ENCODE measurements at places on chromosomes 3 and 15.

GRCh38 chr3:41002104-41002503 lies 197.2 kb upstream of the CTNNB1 start:
- no peak for DNase-seq

- DNase-seq, result no peak
Measured at GRCh38 chr3:136543385-136543784, 208.8 kb downstream of the STAG1 start.

- DNase-seq, result no peak
Measured at GRCh38 chr3:59052803-59053411, 3.1 kb upstream of the CFAP20DC start.

DNA sequence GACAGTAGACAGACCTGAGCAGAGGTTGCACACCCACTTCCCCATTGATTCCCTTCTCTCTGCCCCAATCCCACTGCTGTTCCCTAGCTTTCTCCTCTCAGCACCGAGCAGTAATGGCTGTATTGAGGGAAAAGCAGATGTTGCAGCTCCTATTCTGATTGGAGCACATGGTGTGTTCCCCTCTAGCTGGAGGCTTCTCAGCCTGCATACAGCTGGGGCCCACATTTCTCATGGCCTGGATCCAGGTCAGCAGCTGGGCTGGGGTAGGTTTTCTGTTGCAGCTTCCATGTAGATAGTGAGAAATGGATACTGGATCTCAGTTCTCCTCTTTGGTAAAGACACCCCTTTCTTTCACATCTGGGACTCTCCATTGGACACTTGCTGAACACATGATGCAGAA lies 50.1 kb downstream of the RYR3 start:
- no peak for DNase-seq

DNA sequence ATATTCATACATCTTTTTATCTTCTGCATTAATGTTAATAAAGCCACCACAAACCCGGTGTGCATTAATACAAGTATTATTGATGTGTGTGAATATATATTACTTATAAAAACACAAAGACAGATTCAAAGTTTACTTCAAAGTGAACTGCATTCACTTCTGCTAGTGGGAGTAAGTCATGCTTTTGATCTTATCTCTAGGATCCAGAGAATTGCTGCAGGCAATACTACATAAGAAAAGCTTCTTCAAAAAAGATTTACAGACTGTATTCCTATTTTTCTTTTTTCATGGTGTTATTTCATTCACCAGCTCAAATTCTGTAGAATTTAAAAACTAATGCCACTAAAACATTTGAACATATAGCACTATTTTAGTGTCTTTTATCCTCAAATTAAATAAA lies 87.5 kb upstream of the CBLB start:
- no peak for DNase-seq

GRCh38 chr15:49044002-49044401 lies 2.2 kb downstream of the SECISBP2L start:
- DNase-seq, result no peak

- DNase-seq, result no peak
Measured at GRCh38 chr3:191314109-191314728, 15.0 kb upstream of the CCDC50 start.

GRCh38 chr3:1092061-1092460 lies 763 bp upstream of the CNTN6 start:
- no peak for DNase-seq

GRCh38 chr15:75109736-75110130 lies 86.3 kb downstream of the PPCDC start:
- no peak for DNase-seq

DNA sequence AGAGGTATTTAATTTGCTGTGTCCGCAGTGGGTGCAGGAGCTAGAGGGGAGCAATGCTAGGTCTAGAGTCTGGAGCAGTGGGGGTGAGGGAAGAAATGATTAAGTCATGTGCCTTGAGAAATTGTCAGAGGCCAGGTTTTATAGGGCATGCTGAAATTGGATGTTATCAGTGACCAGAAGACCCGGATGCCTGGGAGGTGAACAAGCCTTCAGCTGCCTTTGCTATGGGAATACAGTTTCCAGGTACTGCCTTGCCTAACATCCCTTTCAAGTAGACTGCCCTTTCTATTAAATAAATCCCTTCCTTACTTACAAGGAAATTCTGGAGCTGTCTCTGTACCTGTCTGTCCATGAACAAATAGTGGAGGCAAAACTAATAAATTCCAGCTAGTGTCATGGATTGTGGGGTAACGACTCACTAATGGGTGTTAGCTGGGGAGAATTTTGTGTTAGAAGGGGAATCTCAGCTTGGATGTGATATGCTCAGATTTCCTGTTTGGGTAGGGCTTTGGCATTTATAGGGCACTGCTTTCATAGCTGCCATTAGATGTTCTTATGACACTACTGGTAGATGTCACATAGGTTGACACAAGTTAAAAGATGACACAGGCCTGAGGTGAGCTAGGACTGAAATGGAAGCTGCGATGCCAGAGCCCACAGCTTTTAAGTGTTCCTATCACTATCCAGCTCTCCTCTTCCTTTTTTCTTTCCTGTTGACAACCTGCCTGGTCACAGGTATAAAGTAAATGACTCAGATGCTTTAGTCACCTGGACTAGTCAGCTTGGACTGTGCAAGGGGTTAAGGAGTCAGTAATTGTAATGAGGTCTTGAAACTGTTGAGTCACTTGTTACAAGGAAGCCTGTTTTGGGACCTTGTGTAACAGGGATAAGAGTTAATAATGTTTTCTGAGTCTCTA lies 21.3 kb downstream of the CHD2 start:
- DNase-seq, result no peak

- DNase-seq, result no peak
Measured at GRCh38 chr3:156816091-156816793, 9.9 kb upstream of the LEKR1 start.

DNA sequence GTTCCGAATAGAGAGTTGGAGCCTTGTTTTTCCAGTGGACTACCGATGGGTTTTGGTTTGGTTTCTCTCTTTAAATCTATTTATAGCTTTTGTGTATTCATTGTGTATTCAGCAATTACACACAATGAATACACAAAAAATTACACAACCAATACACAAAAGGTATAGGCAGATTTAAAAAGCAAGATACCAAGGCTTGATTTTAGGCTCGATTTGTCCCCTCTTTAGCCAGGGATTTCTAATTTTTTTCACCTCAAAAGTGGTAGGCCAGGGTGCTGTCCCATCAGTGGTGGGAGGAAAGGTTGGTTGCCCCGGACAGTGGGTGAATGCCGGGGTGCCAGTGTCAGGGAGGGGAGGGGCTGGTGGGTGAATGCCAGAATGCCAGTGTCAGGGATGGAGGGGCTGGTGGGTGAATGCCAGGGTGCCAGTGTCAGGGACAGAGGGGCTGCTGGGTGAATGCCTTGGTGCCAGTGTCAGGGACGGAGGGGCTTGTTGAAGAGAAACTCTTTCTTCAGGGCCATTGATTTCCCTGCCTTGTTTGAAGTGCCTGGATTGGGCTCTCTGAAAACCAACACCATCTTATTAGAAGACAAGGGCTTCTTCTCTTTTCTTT lies 186.2 kb downstream of the GOLGA6L6 start:
- no peak for DNase-seq

DNA sequence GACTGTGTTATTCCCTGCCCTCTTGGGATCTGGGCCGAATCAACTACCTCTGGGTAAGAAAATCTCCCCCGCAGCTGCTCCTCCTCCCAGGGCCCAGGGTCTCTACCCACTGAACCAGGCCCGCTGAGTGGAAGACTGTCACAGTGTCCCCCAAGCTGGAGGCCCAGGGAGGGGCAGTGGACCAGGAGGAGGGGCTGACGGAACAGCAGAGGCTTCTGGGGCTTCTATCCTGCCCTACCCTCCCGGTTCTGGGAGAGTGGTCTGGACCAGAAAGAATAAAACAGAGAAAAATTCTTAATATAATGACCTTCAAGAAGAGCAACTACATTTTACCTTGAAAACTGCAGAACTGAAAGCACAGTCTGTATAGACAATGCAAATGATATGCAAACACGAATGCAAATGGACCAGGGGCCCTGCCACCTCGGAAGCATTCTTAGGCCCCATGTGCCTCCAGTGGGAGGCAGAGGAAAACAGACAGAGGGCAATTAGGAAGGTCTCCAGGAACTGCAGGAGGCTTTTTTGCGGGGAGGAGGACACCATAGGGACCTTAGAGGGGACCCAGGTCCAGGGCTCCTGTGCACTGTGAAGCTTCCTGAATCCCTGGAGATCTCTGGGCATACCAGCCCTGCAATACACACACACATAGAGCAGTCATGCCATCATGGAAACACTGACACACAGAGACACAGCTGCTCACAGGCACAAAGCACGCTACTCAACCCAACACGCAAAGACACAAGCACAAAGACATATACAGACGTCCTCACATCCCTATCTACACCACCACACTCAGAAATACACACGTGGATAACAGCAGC lies 12.3 kb downstream of the MEGF11 start:
- no peak for DNase-seq

GRCh38 chr15:52283281-52283680 lies 12.3 kb downstream of the MYO5C start:
- DNase-seq, result no peak

DNA sequence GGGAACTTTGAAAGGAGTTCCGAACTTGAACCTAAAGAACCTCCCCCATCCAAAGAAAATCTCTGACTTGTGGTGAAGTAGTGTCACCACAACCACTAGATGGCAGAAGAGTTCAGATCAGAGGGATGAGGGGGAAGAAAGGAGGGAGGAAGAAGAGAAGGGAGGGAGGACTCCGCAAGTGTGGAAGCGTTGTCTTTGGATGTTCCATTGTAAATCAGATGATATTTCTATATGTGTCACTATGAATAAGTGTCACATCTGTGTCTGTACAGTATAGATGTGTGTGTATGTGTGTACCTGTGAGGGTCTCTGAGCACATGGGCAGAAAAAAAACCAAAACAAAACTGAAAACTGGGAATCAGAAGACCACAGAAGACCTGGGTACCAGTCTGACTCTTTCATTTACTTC lies 16.9 kb downstream of the SLC24A1 start:
- peak; percentile 67 for DNase-seq

DNA sequence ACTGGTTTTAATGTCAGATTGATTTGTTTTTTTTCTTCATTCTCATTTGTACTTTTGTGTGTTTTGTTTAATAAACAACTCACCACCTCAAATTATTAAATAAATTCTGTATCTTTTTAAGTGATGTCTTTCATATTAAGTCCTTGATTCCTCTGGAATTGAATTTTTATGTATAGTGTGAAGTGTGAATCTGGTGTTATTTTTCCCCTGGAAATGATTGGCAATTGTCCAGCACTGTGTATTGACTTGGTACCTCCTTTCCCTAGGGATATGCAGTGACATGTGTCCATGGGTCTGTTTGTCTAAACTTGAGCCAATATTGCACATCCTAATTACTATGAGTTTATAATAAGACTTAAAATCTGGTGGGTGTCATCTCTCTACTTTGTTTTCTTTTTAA lies 2.1 kb downstream of the RNU5B-1 start:
- DNase-seq, result no peak

DNA sequence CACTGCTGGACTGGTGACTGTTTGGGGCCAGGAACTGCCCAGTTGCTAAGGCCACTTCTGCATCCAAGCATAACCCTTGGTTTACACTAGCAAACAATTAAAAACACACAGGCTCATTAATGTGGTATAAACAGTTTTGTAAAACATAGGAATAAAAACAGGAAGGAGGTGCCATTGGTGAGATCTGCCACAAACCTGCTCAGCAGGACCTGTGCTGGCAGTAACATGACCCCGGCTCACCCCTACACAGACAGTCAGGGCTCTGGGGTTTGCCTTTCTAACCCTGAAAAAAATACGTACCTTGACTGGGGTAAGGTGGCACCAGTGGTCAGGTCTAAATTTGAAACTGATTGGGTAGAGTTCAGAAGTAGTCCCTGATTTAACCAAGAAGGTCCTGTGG lies 76.2 kb downstream of the ATP1B3 start:
- DNase-seq, result no peak

GRCh38 chr3:49476563-49476962 lies 6.5 kb downstream of the DAG1 start:
- DNase-seq, result no peak

GRCh38 chr3:125121246-125122010 lies 65.6 kb upstream of the HEG1 start:
- no peak for DNase-seq

- DNase-seq, result no peak
Measured at GRCh38 chr15:76903251-76903681, 1.9 kb downstream of the SCAPER start.

- no peak for DNase-seq
Measured at GRCh38 chr3:65343736-65344135, 655.9 kb upstream of the ADAMTS9 start.

DNA sequence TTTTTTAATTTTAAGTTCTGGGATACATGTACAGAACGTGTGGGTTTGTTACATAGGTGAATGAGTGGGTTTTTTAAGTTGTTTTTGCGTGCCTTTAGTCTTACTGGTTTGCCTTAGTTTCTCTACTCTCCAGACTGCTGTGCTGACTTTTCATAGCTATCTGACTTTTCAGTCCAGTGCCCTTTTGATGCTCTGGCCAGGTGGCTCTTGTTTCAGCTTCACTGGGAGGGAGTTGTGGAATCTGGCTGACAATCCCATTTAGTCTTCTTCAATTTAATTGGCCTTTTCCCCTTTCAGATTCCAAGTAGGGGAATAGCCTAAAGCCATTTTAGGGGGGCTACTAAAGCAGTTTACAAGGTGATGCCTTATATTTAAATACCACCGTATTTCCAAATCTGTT lies 30.1 kb downstream of the FNDC3B start:
- no peak for DNase-seq

- DNase-seq, result no peak
Measured at GRCh38 chr15:90389513-90389912, 1.5 kb downstream of the IQGAP1 start.

- peak; percentile 40 for DNase-seq
Measured at GRCh38 chr3:106333911-106334618, 465.3 kb upstream of the CBLB start.

DNA sequence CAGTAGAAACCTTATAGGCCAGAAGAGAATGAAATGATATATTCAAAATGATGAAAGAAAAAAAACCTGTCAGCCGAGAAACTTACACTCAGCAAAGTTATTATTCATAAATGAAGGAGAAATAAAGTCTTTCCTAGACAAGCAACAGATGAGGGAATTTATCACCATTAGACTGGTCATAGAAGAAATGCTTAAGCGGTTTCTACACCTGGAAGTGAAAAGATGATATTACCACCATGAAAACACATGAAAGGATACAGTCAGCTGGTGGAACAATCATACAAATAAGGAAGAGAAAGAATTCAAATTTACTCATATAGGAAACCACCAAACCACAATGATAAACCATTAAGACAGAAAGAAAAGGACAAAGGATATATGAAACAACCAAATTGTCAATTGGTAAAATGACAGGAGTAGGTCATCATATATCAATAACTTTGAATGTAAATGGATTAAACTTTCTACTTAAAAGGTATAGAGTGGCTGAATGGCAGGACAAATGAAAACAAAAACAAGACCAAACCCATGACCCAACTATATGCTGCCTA lies 29.9 kb upstream of the PRR23C start:
- no peak for DNase-seq

GRCh38 chr3:101695779-101696372 lies 9.4 kb upstream of the RPL24 start:
- no peak for DNase-seq

DNA sequence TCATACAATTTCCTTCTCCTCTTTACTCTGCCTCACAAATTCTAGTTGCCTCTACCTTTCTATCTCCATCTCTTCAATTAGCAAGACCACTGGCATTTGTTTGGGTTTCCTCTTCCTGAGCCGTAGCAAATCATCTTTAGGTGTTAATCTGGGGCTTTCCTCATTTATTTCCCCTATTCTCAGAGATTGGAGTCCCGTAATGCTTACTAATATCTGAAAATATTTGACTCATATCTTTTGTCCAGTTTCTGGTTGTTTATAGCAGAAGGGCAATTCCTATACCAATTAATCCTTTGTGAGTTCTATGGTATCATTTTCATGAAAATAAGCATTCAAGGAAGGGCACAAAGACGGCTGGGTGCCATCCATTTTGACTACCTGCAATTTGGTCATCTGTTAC lies 103.7 kb downstream of the NR2E3 start:
- no peak for DNase-seq
